ENCODE measurements at places on chromosomes 2 and 18.

GRCh38 chr2:134458950-134459349 lies 205.1 kb downstream of the MGAT5 start:
- DNase-seq = no peak

GRCh38 chr2:8406271-8406670 lies 275.6 kb upstream of the ID2 start:
- DNase-seq = no peak

DNA sequence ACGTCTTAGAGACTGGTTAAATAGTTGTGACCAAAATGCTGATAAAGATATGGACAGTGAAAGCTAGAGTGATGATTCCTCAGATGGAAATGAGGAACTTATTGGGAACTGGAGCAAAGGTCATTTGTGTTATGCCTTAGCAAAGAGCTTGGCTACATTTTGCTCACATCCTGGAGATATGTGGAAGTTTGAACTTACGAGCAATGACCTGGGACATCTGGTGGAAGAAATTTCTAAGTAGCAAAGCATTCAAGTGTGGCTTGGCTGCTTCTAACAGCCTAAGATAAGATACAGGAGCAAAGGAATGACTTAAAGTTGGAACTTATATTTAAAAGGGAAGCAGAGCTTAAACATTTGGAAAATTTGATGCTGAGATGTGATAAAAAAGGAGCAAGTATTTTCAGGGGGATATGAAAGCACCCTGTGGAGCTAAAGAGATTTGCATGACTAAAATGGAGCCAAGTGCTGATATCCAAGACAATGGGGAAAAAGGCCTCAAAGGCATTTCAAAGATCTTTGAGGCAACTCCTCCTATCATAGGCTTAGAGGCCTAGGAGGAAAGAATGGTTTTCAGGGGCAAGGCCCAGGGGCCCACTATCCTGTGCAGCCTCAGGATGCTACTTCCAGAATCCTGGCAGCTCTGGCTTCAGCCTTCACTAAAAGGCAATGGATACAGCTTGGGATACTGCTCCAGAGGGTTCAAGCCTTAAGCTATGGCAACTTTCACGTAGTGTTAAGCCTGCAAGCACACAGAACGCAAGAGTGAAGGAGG lies 124.1 kb upstream of the KLHL14 start:
- DNase-seq = no peak

DNA sequence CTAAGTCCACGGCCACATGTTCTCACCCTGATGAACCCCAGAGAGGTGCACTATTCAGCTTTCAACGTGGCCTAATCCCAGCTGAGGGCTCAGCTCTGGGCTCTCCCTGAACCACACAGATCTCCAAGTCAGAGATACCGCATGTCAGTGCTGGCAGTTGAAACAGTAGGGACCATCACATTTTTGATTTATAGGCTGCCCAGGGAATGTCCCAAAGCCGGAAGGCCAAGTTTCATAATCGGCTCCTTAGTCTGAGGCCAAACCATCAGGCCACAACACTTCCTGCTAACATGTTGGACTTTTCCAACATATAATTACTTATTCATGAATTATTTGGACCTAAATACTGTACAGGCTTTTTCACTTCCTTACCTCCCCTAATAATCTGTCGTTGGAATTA lies 91.9 kb upstream of the KLHL29 start:
- DNase-seq = no peak

DNA sequence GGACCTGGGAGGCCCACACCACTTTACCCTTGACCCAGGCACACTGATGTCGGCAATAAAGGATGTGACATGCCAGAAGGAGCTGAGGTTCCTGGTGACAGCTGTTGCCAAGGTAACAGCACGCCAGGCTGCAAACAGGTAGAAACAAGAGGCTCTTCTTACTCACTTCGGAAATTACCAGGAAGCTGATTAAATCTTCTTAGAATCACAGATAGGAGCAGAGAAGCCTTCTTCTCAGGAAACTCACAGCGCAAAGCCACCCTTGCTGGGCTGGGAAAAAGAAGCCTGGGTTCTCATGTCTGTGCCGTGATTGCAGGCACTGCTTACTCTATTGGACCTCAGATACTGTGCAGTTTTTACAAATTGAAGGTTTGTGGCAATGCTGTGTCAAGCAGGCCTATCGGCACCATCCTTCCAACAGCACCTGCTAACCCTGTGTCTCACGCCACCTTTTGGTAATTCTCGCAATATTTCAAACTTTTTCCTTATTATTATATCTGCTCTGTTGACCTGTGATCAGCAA lies 61.0 kb upstream of the TAF1B start:
- DNase-seq = no peak

DNA sequence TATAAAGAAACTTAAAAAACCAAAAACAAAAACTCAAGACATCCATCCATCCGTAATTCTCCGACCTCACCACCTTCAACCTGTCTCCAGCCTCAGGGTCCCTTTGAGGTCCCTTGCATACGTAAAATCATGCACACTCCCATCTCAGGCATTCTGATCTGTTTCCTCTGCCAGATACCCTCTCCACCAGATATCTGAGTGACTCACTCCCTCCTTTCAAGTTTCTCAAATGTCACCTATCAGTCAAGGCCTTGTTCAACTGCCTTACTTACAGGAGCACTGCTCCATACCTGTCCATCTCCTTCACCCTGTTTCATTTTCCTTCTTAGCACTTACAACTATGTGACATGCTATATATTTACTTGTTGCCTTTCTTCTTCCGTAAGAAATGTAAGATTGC lies 369.3 kb downstream of the NBAS start:
- no peak for DNase-seq

GRCh38 chr2:88842656-88843460 lies 151.4 kb downstream of the RPIA start:
- no peak for DNase-seq

DNA sequence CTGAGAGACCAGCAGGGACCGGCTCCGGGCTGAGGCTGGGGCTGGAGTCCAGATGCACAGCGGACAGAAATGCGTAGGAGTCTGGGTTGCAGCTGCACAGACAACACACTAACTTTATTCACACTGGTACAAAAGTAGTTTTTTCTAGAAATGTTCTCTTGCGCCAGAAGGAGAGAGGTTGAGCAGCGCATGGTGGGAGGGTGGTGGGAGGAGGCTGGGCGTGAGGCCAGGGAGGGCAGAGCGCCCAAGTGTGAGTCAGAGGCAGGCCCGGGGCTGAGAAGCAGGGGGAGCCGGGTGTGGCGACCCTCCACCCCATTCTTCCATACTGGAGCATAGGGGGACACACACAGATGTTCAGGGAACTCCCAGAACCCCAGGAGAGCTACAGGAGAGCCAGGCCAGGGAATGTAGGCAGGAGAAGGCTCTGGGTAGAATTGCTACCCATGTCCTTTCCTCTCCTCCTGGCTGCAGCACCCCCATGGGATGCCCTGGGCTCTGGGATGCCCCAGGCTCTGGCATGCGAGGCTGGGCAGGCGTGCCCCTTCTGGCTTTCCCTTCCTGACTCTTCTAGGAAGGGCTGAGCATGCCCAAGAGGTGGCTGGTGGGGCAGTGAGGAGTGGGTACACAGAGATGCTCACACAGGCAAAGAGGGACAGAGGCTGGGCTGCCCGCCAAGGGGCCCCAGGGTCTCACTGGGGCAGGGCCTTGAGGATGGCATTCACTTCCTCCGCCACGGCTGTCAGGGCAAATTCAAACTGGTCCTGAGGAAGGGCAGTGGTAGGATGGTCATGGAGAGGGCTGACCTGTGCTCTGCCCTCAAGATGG lies 10.6 kb downstream of the DNAJB2 start:
- DNase-seq = no peak

GRCh38 chr2:184581391-184581790 lies 16.9 kb upstream of the ZNF804A start:
- DNase-seq = no peak

- no peak for DNase-seq
Measured at GRCh38 chr2:144504218-144504641, 15.7 kb downstream of the ZEB2 start.

- no peak for DNase-seq
Measured at GRCh38 chr18:39166776-39167175, 1601.2 kb upstream of the CELF4 start.

Data from activated naive CD4-positive, alpha-beta T cell (primary cell).